ENCODE measurements at places on chromosomes 16 and 17.

GRCh38 chr16:68076560-68076959 is 8.6 kb upstream of the NFATC3 start:
- no peak for DNase-seq

- no peak for DNase-seq
Observed at GRCh38 chr17:1995907-1996799, 29.0 kb downstream of the RTN4RL1 start.

DNA sequence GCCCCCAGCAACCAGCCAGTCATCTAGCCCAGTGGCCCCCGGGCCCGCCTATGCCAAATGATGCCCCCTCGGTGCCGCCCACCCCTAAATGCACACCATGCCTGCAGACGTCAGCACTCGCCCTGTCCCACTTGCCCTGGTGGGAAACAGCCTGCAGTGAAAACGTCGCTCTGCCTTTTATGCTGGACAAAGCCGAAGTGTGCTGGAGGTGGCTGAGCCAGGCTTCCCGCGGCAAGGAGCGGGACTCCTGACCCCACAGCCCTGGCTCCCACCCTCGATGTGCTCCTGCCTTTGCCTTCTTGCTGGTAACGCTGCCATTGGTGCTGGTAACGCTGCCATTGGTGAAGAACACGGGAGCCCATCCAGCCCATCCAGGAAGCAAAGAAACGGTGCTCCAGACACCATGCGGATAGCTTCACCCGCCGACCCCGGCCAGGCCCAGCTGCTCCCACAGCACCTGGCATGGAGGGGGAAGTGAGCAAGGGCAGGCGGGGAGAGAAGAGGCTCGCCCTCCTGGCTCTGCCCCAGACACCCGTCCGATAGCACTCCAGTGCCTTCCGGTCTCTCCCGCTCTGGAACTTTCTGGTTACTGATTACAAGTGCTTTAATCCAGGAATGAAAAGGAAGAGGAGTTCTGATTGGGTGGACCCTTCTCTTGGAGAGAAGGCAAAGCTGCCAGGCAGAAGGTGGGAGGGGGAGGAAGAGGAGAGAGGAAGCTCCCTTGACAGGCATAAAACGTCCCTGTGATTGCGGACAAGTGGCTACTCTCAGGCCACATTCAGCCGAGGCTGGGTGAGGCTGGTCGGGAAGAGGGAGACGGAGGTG is 4.0 kb upstream of the BAIAP2 start:
- no peak for DNase-seq

GRCh38 chr16:88354229-88355092 is 28.3 kb upstream of the ZNF469 start:
- no peak for DNase-seq

- no peak for DNase-seq
Observed at GRCh38 chr17:63332286-63332685, 113.8 kb downstream of the CYB561 start.

DNA sequence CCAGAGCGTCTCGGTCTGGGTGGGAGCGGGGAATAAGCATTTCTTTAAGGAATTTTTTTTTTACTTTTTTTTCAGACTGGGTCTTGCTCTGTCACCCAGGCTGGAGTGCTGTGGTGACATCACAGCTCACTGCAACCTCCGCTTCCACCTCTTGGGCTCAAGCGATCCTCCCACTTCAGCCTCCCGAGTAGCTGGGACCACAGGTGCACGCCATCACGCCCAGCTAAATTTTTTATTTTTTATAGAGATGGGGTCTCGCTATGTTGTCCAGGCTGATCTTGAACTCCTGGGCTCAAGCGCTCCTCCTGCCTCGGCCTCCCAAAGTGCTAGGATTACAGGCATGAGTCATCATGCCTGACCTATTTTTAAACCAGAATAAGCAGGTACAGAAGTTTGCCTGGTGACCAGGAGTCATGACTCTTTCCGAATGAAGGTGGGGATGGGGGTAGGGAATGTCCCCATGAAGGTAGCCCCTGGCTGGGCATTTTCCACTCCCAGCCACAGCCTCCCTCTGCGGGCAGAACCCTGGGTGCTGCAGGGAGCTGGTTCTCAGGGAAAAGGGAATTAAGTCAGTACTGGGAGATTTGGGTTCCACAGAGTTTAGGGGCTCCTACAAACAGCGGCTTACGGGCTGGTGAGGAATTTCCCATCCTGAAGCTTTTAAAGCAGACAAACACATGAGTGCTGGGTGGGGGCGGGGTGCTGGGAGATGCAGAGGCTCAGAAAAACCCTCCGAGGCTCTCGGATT is 48.3 kb downstream of the TBC1D16 start:
- no peak for DNase-seq

- no peak for DNase-seq
Observed at GRCh38 chr17:82050761-82051641, 610 bp downstream of the RFNG start.

DNA sequence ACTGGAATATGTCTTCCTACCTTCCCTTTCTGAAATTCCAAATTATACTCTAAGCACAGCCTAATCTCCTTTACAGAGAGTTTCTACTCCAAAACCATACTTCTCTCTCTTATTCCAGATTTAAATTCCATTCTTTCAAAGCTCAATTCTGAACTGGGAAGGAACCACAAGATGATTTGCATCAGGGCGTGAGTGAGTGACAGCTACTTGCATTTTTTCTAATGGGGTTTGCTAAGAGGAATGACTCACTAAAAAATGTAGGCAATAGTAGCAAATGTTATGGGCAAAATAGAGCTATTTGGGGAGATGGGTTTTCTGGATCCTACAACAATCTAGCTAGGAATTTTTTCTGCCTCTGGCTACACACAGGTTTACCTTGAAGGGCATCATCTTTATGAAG is 244.6 kb upstream of the PSMD7 start:
- no peak for DNase-seq

- DNase-seq = no peak
Observed at GRCh38 chr16:3665508-3665907, 11.0 kb downstream of the DNASE1 start.

GRCh38 chr17:78899361-78900260 is 3.4 kb downstream of the CEP295NL start:
- DNase-seq = no peak

DNA sequence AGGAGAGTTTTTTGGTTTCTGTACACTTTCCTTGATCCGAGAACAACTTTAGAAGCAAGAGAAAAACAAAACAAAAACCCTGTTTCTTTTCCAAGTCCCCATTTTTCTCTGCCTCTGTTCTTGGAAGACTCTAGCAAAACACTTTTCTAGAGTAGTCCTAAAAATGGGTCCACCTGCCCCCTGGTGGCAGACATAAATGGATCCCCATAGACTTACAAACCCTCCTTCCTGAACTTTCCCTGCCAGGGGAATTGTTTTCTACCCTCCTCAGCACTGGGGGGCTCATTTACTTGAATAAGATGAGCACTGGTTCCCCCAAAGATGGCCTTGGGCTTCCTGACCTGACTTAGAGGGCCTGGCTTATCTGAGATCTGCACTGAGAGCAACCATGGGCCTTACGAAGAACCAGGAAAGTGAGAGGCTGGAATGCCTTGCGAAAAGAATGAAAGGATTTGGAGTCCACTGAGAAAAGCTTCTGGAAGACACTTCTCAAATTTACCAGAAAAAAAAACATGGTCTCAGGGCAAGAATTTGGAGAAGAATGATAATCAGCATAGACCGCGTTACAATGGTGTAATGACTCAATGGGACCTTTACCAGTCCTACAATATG is 48.0 kb upstream of the CDYL2 start:
- DNase-seq = peak; percentile 4

DNA sequence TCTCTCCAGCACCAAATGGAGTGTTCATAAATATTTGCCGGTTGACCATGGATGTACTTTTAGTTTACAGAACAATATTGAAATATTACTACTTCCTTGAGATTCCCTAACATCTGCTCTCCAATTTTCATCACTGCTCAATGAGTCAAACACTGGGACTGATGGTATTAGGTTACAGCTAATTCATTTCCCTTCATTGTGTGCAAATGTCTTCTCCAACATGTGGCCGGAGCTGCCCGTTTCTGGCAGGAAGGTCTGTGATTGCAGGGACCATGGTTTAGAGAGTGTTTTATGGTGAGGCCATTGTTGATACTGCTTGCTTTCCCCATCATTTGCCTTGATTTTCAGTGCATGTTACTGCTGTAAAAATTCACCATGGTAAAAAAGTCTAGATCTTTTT is 209.3 kb downstream of the HS3ST3B1 start:
- DNase-seq = no peak

DNA sequence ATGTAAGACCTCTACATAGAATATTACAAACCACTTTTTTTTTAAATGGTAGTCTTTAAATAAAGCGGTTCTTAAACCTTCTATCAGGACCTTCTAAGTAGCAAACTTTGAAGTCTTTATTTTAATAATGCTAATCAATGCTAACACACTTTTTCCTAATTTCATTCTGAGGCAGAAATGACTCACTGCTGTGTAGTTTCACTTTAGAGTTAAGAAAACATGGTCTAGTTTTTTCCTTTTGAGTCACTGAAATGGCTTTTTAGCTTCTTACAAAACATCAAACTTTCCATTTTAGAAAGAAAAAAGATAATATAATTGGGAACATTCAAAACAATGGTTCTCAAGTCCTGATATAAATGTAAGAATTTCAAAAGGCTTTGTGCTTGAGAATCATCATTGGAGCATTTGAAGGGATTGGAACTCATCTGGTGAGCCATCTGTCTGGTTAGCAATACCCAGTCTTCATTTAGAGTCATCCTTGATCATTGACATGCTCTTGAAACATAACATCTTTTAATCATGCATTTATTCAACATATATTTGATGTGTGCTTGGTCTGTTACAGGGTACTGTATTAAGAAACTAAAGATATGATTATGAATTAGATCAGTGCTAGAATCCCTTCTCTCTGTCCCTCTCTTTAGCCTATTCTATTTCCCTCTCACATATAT is 258.3 kb upstream of the MON1B start:
- no peak for DNase-seq

GRCh38 chr17:63685041-63685440 is 14.9 kb downstream of the LIMD2 start:
- DNase-seq = no peak

- peak; percentile 62 for DNase-seq
Observed at GRCh38 chr17:74457146-74457819, 9.2 kb upstream of the CD300A start.

GRCh38 chr17:60300011-60300410 is 91.9 kb downstream of the USP32 start:
- no peak for DNase-seq

DNA sequence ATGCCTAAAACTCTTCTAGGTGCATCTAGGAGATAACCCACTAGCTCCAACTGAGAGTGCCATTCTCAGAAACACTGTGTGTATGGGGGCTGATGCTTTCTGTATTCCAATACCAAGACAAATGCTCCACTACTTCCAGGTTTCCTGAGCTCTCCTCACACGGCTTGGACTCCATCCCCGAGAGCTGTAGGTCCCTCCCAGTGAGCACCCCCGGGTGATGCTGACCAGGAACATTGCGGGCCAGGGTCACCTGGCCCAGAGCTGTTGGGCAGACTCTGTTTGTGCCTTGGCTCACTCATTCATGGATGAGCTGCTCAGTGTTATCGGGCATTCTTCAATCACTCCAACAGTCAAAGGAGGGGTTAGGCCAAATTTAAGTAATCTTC is 7.0 kb downstream of the CUEDC1 start:
- DNase-seq = no peak

DNA sequence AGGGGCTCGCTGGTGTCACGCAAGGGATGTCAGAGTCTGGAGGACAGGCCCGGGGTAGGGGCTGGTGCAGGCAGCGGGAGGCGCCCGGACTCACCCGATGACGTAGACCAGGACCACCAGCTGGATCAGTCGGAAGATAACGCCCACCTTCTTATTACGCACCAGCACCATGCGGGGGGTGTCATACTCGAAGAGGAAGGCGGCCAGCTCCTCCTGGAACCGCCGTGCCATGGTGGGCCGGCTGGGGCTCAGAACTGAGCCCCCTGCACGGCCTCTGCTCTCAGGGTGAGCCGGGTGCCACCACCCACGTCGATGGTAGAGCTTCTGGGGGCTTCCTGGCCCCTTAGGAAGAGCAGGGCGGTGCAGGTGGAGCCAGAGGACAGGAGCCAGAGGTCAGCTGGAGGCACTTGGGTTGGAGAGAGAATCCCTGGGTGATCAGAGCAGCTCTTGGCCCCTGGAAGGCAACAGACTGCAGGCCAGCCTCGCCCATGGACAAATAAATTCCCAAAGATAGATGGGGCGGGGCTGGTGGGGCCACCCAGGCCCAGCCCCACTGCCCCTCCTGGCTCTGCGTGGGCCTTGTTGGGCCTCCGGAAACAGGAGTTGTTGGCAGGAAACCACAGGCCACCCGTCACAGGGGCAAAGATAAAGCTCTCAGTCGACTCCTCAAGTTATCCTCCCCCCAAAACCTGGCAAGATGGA is at the start of gene P2RX1:
Gene P2RX1, minus strand, starts transcription at position 471 of the 702 bp plus-strand sequence. Its CDS starts 240 bp downstream, at position 231.
- peak; percentile 22 for DNase-seq

GRCh38 chr17:82021107-82021899 is 1.4 kb downstream of the CENPX start:
- DNase-seq = peak; percentile 57

DNA sequence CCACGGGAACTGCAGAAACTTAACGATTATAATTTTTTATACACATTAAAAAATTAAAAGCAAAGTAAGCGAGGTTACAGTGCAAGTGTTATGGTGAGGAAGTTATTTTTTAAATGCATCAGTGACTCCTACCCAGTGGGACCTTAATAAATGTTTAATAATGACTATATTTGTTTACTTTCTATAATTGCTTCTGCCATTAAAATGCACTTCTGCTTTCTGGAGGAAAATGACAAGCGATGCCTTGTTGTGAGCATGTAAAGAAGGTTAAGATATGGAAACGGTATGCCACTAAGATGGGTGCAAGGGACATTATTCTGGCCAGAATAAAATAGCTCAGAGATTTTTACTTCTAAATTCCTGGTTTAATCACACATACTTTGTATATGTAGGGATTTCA is 252.1 kb downstream of the CDH11 start:
- no peak for DNase-seq

GRCh38 chr17:31596382-31597323 is 205.2 kb downstream of the RAB11FIP4 start:
- peak; percentile 7 for DNase-seq

- DNase-seq = no peak
Observed at GRCh38 chr17:77279448-77280303, 138.9 kb downstream of the SEC14L1 start.

All from stimulated activated CD4-positive, alpha-beta T cell treated with anti-CD3 and anti-CD28 coated beads, Interleukin-4, amount 100 ng/mL, for 48 hours (primary cell).